Natural killer cell (primary cell): ENCODE measurements at places on chromosomes 16 and 17. TPM values are rescaled to one million over a fixed set of nuclear protein-coding genes. Genes with fewer than 3 reads are reported as not detected.

Gene C17orf50
- total RNA-seq: not detected

- H3K4me3 ChIP-seq: no peak overlapping the region
- H3K36me3 ChIP-seq: no peaks in the 10 kb centered on the region
- peaks cover 24% of the 10 kb centered on the region for H3K4me1 ChIP-seq
- H3K27me3 ChIP-seq: no peaks in the 10 kb centered on the region
Measured at GRCh38 chr16:2852003-2852730, 5.8 kb downstream of the PRSS22 start.

Gene KCNH6
- not detected for total RNA-seq

- no peak overlapping the region for H3K4me3 ChIP-seq
- peaks cover 26% of the 10 kb centered on the region for H3K4me1 ChIP-seq
- H3K27ac ChIP-seq: no peak overlapping the region
Measured at GRCh38 chr16:27222249-27223225, 19.2 kb downstream of the KDM8 start.

DNA sequence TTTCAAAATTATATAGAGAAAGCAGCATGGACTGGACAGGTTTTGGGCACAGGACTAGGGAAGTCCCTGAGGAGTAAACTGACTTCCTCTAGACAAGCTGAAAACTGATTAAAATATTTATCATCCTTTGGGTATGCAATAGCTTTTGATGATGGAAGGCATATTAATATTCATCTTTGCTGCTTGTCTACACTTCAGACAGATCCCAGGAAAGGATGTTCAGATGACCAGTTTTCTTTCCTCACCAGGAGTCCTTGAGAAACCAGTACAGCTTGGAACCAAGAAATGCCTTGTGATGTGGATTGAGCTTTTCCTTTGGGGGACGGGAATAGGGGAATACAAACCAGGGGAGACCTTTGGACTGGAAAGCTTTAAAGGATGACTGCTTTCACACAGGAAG is 195.5 kb downstream of the FTO start:
- no peak overlapping the region for H3K4me3 ChIP-seq
- H3K27me3 ChIP-seq: no peaks in the 10 kb centered on the region
- H3K4me1 ChIP-seq: no peaks in the 10 kb centered on the region
- H3K36me3 ChIP-seq: no peaks in the 10 kb centered on the region
- no peak for DNase-seq

- no peaks in the 10 kb centered on the region for H3K4me1 ChIP-seq
- no peaks in the 10 kb centered on the region for H3K27me3 ChIP-seq
- no peak overlapping the region for H3K27ac ChIP-seq
- DNase-seq: no peak
Measured at GRCh38 chr17:77501101-77501566, 360.4 kb downstream of the SEC14L1 start.

GRCh38 chr17:45581860-45582259 is 91.3 kb upstream of the PLEKHM1 start:
- H3K27me3 ChIP-seq: no peaks in the 10 kb centered on the region
- DNase-seq: no peak
- H3K4me3 ChIP-seq: no peak overlapping the region
- H3K27ac ChIP-seq: no peak overlapping the region
- peaks cover 9% of the 10 kb centered on the region for H3K4me1 ChIP-seq
- H3K36me3 ChIP-seq: no peaks in the 10 kb centered on the region

Gene CENPV
- 20.0 TPM for total RNA-seq
